ENCODE measurements at places on chromosomes 16 and 17.

DNA sequence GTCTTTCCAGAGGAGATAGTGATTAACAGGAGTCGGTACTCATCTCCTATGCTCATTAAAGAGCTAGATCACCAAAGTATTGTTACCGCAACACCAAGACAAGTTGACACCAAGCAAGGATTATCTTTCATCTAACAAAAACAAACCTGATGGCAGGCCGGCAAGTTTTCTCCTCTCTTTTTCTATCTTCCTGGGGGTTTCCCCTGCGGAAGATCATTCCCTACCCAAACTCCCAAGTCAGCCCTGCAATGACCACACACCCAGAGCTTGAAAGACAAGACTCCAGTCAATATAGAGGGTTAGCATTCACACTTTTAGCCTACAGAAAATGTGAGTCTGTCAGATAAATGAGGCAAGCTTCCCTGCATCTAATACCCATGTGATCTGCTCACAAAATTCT, 312.1 kb downstream of the SOX9 start:
- DNase-seq = no peak

DNA sequence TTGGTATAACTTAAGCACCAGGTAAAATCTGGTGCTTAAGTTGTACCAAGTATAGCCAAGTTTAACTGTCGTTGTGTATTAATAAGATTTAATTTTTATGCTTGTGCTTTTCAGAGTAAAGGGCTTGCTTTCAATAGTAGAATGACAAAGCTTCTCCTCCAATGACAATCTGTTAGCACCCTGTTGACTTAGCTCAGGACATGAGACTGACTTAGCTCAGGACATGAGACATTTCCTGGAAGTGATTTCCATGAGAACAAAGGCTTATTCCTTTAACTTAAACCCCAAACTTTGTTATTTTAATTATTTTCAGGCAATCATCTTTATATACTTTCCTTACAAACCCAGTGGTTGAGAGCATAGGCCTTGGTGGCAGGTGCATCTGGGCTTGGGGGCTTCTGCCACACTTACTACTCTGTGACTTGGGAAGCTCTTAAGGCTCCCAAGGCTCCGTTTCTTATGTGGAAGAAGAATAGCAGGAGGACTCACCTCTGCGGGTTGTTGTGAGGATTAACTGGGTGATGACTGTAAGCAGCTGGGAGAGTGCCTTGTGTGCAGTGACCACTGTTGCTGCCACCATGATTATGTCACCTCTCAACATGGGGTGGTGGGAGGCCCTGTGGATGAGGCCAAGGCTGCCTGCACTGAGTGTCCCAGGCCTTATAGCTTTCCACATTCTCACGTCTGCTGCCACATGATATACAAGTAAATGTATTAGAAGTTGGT, 59.4 kb upstream of the CMIP start:
- DNase-seq = no peak

DNA sequence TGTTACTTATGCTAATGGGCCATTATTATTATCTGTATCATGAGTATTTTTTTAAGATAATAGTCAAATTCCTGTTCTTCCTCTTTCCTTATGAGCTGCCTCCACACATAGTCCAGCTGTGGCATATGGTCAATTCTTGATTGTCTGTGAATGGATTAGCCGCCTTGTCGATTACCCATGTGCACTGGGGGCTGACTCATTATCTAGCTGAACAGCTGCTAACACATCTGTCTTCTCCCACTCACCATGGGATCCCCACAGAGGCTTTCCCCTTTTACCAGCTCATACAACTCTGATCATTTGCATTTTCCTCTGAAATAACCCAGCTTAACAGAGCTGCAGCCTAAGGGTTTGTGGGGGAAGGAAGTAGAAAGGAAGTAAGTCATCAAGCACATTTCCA, 915.0 kb downstream of the CDH11 start:
- no peak for DNase-seq

- DNase-seq = no peak
These were observed 17.4 kb downstream of the CNTNAP4 start for GRCh38 chr16:76294396-76295214.

GRCh38 chr16:53091466-53092211, 36.8 kb downstream of the CHD9 start:
- DNase-seq = no peak

- no peak for DNase-seq
These were observed 13.9 kb downstream of the CNEP1R1 start for GRCh38 chr16:50038756-50039529.

- no peak for DNase-seq
These were observed 58.7 kb downstream of the RTN4RL1 start for GRCh38 chr17:1966274-1967086.

DNA sequence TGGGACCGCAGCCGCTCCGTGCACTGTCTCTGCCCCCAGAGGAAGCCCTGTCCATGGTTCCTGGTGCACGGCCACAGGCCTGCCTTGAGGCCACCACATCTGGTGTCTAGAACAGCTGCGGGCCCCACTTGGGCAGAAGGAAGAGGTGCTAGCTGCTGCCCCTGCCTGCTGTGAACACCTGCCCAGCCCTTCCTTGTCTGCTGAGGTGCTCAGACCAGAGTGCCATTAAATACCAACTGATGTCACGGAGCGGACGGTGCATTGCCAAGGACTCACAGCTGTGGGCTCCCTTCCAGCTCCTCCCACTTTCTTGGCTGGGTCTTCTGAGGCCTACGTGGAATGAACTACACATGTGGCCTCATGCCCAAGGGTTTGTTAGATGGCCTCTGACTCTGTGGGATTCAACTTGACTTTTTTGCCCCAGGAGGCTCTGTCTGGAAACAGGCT, 146.1 kb downstream of the RAB11FIP4 start:
- DNase-seq = no peak

DNA sequence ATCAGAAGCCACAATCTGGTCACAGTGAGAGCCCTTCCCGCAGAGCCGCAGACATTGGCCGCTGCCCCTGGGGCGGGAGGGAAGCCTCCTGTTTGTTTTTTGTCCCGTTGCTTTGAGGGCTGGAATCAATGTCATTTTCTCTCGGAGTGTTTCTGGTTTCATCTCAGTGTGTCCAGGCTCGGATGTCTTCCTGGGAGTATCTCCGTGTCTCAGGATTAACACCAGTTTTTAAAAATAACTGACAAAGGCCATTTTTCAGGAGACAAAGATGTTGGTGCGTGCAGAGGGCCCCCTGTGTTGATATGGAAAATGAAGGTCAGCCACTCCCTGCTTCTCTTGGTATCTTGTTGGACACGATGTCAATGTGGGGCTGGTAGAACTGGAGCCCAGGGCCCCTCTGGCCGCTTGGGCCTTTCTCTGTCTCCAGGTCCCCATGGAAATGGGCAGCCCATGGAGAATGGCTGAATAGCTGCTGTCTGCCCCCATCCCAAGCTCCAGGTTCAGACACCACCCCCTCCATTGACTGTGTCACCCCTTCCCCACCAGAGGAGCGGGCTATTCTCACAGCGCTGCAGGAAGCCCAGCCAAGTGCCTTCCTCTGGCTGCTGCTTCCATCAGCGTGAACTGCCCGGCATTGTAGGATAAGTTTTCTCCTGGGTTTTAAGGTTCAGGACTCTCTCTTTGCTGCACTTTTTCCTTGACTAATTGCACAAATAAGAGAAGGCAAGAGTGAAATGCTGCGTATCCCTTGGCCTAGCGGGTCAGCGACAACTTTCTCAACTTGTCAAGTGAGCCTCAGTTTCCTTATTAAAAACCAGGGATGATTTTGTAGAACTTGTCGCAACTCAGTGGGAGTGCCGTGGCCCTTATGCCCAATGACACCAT, 72.2 kb upstream of the METTL9 start:
- DNase-seq = no peak

DNA sequence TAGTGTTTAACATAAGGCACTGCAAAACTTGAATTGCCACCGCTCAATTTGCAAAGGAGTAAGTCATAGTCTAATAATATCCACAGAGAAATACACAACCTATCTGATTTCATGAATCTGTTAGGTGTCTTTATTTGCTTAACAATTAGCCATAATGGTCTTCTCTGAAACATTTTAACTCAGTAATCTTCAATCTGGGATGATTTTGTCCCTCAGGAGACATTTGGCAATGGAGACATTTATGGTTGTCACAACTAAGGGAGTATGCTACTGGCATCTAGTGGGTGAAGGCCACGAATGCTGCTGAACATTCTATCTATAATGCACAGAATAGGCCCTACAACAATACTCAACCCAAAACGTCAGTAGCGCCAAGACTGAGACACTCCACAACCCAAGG, 4.3 kb downstream of the UBE2G1 start:
- no peak for DNase-seq
